ENCODE measurements at places on chromosomes 11 and 22.

DNA sequence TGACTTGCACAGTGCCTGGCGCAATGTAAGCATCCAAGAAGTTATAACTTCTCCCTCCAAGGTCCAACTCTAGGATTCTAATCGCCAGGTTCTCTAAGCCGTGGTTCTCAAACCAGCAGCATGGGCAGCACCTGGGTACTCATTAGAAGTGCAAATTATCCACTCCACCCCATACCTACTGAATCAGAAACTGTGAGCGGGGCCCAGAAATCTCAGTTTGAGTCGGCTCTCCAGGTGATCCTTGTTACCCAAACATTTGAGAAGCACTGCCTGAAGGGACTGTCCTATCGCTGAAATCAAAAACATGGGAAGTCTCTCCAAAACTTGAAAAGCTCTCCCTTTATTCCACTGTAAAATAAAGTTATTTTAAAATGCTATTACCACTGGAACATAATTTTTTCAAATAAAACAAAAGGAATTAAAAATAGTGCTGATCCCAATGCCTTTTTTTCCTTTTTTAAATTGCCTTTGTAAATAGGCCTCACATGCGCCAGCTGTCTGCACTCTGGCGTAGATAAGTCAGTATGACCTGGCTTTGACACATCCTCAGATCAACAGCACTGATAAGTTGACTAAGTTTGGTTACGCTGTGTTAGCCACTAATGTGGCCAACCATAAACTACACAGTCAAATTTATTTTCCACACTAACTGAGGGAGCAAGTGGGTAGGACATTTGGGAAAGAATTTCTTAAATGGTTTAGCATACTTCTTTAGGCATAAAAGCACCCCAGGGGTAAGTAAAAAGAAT, 8.4 kb upstream of the CTR9 start:
- peak; percentile 91 for ATAC-seq

DNA sequence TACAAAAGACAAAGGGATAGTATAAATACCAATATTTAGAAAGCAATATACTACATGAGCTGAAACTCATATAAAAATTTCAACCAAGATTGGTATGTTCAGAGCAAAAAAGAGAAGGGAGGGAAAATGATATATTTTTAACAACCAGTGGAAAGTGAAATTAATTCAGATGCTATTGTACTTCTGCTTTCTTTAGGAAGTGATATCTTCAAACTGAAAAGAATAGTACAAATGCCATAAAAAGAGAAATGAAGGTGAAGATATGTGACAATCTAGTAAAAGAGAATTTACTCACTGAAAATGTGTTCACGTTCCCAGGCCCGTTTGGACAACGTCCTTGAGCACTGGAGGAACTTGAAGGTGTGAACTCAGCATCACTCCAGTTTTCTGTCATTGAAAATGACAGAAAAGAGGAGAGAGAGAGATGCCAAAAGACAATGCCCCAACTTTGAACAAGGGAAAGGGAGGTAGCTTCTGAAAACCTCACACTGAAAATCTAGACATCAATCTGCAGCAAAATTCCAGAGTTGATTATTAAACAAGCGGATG, 47.5 kb downstream of the SC5D start:
- no peak for ATAC-seq

- no peak for ATAC-seq
Observed at GRCh38 chr11:8090756-8091155, 9.7 kb downstream of the TUB start.

DNA sequence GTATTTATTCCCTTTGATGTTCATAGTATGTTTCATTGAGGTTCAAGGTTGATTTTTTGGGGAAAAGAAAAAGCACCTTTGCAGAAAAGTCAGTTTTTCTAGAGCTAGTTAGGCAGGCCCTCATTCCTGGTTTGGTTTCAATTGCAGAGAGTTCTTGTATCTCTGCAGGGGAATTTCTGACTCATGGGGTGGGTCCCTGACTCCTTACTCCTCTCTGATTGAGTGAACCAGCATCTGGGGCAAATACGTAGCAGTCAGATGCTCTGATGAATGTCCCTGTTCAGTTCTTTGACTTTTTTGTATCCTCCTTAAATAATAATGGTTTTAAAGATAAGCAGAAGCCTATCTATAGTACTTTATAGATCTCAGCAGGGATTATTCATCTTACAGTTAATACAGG, 7.7 kb upstream of the NCR3LG1 start:
- ATAC-seq, result peak; percentile 88

DNA sequence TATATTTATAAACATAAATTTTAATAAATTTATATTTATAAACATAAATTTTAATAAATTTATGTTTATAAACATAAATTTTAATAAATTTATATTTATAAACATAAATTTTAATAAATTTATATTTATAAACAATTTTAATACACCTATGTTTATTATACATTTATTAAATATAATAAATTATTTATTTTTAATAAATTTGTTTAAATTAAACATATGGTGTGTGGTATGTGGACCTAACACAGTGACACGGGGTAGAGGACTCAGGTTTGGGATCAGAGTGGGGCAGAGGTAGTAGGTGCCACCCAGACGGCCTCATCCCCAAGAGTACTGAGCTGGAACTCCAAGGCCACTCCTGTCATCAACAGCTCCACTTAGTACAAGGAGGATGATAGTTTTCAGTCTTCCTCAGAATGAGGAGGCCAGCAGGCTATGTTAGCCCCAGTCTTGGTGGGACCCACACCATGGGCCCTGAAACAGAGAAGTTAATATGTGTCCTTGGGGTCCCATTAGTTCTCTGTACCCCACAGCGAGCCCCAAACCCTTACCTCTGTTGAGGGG, 46.7 kb upstream of the BID start:
- ATAC-seq, result no peak

- ATAC-seq, result no peak
Observed at GRCh38 chr11:72238492-72239312, 5.3 kb downstream of the PHOX2A start.

- ATAC-seq, result no peak
Observed at GRCh38 chr11:93116641-93117441, 81.0 kb downstream of the SLC36A4 start.

- no peak for ATAC-seq
Observed at GRCh38 chr22:21940521-21940920, 12.1 kb downstream of the PPM1F start.

- no peak for ATAC-seq
Observed at GRCh38 chr11:70885281-70886231, 366.8 kb downstream of the SHANK2 start.

DNA sequence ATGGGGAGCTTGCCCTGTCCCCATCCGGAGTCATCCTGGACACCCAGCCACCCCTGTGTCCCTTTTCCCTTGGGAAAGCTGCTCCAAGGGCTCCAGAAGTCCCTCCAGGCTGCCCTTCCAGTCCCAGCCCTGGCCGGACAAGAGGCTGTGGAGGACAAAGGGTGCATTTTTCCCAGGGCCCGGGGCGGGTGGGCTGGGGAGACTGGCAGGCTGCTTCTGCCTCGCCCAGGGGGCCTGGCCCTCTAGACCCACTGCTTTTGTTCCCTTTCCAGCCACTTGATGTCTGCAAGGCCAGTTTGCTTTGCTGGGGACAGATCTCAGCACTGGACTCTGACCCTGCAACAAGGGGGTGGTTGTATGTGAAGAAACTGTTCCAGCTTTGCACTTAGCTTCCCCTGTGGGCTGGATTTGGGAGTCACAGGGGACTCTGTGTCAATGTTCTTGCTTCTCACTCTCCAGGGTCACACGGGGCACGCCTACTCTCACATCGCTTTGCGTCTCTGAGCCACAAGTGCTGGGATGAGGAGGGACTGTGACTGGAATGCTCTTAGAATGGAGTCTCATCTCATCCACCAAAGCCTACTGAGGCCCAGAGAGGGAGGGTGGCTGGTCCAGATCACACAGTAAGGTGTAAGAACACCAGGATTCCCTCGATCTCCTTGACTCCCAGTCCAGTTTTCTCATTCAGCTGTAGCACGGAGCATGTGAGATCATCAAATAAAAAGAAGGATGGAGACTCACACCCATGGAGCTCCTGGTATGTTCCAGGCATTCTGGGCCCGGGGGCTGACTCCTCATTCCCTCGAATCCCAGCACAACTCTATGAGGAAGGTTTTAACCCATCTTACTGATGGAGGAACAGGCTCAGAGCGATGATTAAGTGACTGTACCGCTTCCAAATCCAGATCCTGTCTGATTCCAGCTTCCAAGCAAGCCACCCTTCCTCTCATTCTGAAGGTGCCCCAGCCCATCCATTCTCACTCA, 59.9 kb downstream of the FBXO7 start:
- ATAC-seq, result no peak

GRCh38 chr22:42432020-42432596, at the start of gene NFAM1:
Gene NFAM1, minus strand, starts transcription at chr22:42432403. Its CDS starts 46 bp downstream, at chr22:42432357.
- ATAC-seq, result no peak
